ENCODE measurements at places on chromosomes 5 and 9. TPM values are rescaled to one million over a fixed set of nuclear protein-coding genes. Genes with fewer than 3 reads are reported as not detected.

Gene CNTLN
- not detected for total RNA-seq

Gene MYOZ3
- total RNA-seq = 1.7 TPM

Gene DBH
- not detected for total RNA-seq

Gene FRMD3
- 14.5 TPM for total RNA-seq

Gene SH3PXD2B
- total RNA-seq = 39.7 TPM

Gene WNT8A
- total RNA-seq = not detected

Gene PTTG1
- 171 TPM for total RNA-seq

Measured in Panc1 (cell line).